ENCODE measurements at places on chromosomes 12 and 14.

DNA sequence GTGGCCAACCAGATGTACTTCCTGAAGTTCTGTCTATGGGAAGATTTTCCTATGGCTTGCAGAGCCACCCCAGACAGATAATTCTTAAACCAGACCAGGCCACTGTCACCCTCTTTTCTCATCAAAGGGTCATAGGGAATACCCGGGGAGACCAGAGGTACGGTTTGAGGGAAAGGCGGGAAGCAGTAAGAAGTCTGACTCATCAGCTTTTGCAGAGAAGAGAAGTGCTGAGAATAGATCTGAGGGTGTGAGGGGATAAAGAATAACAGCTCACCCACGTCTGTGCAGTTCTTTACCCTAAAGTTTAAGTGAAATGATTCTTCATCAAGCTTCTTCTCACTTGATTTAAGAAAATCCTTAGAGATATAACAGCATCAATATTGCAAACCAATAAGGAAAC lies 21.3 kb upstream of the POC1B start:
- no peak for DNase-seq

DNA sequence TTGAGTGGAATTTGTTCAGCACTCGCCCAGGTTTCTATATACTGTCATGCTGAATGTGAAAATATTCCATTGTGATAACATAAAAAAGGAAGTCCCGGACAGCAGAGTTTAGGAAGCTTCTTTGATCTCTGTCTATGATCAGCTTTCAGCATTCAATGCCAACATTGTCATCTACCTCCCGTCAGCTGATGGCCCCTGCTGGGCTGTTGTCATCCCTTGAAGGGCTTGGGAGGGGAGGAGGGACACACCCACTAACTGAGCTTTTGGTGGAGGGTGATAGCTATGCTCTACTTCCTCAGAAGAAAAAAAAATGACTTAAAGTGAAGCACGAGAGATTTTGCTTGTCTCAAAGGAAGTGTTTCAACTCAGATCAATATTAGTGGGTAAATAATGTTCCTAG lies 4.7 kb upstream of the KRT77 start:
- no peak for DNase-seq

DNA sequence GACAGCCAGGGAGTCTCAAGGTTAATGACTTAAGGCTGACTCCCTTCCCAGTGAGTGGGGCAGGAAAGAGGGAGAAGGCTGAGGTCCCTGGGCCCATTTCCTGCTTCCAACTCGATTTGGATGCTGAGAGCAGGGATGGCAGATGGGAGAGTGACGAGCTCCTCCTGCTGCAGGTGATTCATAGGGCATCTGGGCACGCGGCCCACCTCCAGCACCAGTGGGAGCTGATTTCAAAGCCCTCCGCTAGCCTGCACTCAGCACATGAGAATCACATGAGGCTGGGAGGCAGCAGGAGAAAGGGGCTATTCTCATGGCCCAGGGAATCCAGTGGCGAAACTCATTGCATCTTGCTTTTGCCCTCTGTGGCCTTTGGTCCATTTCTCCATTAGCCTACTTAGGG lies 90.8 kb downstream of the SSPN start:
- no peak for DNase-seq

GRCh38 chr12:47811581-47812484 lies 7.9 kb downstream of the HDAC7 start:
- DNase-seq, result no peak

DNA sequence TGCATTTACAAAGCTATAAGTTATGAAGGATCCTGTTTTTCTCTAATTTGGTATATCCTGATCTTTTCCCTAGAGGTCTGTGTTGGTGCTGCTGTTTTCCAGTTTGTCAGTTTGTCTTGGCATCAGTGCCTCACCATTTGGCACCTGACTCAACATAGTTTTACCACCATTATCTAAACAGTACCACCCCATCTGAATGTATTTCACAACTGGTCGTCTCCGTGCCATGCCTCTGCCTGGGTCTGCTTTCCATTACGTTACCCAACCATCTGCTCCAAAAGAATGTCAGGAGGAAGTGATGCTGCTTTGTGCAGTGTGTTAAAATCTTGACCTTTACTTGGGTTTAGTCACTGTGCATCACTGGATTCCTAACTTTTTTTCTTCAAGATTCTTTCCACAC lies 129.3 kb upstream of the RASSF8 start:
- DNase-seq, result peak; percentile 36

GRCh38 chr14:51302295-51303030 lies 62.4 kb downstream of the TMX1 start:
- no peak for DNase-seq

DNA sequence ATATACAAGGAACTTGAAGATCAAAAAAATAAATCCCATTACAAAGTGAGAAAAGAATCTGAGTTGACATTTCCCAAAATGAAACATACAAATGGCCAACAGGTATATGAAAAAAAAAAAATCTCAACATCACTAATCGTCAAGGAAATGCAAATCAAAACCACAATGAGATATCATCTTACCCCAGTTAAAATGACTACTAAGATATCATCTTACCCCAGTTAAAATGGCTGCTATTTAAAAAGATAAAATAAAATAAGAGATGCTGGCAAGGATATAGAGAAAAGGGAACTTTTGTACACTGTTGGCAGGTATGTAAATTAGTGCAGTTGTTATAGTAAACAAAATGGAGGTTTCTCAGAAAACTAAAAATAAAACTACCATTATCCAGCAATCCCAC lies 44.4 kb downstream of the PLEKHG7 start:
- no peak for DNase-seq

- no peak for DNase-seq
These were observed 88.9 kb downstream of the SLC2A13 start for GRCh38 chr12:40016980-40017379.

- DNase-seq, result no peak
These were observed 104.4 kb upstream of the DIO2 start for GRCh38 chr14:80315681-80316080.

DNA sequence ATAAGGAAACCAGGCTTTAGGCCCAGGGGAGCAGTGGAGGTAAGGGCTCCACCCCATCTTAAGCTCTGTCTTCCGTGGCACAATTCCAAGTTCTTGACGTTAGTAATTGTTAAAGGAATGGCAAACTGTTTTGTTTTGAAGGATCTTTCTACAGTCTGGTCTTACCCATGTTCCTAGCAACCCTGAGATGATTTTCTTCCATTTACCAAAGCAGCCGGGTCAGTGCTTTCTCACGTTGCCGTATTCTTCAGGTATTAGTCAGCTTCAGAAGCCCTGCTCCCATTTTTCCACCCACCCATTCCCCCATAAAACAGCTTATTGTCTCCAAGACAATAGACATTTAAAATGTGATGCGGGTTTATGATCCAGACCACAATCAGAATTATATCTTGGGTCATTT lies 10.3 kb downstream of the NRIP2 start:
- no peak for DNase-seq

- no peak for DNase-seq
These were observed 123.4 kb downstream of the SLC25A47 start for GRCh38 chr14:100446572-100446971.

DNA sequence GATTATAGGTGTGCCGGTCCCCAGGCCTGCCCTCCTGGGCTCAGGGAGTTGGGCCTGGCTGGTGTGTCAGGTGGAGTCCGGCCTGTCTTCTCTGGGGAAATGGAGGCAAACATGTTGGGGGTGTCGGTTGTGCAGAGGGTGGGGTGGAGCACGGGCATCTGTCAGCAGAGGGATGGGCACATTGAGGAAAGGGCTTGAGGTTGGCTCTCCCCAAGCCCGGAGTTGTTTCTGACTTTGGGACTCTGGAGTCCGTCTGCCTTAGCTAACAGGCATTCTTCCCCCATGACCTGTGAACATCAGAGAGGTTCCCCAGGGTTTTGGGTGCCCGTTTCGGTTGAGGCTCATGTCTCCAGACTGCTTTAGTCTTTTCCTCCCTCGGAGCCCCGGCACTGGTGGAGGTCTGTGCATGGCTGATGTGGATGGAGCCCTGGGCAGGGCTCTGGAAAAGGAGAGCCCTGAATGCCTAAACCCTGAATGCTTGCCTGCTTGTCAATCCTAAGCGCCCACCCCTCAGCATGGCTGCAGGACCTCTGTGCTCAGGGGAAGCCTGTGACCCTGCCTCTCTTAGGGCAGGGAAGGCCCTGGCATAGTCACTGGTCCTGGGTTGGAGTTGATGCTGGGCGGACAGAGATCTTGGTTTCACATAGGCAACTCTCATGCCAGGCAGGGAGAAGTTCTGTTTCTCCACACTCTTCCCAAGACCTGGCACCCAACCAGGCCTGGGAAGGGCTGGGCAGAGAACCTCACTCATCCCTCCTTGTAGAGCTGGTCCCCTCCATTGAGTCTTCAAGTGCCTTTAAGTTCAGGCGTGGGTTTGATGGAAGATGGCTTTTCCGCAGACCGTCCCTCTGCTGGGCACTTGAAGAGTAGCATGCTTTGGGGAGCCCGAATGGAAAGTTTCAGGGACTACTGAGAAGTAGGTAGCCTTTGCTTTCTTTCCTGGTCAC lies 12.9 kb downstream of the NYNRIN start:
- no peak for DNase-seq

DNA sequence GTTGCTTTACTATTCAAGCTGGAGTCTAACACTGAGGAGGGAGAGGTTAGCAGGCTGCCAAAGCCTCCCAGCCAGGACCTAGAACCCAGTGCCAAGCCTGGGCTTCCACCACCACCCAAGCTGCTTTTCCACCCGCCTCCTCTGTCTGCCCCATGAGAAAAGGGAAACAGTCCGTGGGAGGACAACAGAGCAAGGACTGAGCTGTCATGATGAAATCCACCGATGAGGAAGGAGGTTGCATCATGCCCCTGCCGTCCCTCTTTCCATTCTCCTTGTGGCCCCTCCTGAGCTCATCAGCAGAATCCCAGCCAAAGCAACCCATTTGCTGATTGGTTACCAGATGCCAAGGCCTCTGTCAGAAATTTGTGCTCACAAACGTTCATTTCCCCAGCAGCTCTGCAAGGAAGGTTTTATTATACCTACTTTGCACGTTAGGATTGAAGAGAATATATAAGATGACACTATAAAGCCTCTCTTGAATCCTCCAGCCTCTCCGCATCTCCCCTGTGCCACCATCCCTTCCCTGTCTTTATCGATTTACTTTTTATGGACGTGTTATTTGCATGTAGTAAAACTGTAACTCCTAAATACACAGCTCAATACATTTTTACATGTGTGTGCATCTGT lies 6.3 kb upstream of the SERPINA1 start:
- peak; percentile 41 for DNase-seq

DNA sequence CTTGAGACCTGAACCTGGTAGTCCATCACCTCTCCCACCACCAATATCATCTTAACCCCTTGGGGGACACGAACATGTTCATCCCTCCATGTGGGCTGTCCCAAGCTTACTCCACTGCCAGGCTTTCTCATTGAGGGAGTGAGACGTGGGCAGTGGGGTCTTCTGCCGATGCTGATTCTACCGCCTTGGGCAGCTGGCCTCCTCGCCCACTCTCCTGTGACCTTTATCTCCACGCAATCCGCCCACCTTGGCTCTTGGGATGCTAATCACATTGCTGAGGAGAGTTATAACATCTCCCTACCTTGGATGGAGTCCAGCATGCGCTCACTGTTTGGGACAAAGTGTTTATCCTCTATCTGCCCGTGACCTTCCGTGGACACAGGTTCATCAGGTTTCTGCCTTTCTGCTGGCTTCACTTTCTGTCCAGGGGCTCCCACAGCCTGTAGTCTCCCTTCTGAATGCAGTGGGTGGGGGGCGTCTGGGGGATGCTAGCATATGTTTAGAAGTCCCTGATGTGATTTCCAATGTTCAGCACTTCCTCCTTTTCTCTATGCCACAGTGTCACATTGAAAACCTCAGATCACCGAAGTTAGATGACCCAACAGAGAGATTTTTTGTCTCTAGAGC lies 53.2 kb upstream of the ESRRB start:
- DNase-seq, result no peak

DNA sequence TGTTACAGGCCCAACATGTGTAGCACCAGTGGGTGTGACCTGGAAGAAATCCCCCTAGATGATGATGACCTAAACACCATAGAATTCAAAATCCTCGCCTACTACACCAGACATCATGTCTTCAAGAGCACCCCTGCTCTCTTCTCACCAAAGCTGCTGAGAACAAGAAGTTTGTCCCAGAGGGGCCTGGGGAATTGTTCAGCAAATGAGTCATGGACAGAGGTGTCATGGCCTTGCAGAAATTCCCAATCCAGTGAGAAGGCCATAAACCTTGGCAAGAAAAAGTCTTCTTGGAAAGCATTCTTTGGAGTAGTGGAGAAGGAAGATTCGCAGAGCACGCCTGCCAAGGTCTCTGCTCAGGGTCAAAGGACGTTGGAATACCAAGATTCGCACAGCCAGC lies 8.6 kb downstream of the BCL2L14 start:
- no peak for DNase-seq

GRCh38 chr12:116887244-116887643 lies 6.0 kb upstream of the HRK start:
- DNase-seq, result no peak

DNA sequence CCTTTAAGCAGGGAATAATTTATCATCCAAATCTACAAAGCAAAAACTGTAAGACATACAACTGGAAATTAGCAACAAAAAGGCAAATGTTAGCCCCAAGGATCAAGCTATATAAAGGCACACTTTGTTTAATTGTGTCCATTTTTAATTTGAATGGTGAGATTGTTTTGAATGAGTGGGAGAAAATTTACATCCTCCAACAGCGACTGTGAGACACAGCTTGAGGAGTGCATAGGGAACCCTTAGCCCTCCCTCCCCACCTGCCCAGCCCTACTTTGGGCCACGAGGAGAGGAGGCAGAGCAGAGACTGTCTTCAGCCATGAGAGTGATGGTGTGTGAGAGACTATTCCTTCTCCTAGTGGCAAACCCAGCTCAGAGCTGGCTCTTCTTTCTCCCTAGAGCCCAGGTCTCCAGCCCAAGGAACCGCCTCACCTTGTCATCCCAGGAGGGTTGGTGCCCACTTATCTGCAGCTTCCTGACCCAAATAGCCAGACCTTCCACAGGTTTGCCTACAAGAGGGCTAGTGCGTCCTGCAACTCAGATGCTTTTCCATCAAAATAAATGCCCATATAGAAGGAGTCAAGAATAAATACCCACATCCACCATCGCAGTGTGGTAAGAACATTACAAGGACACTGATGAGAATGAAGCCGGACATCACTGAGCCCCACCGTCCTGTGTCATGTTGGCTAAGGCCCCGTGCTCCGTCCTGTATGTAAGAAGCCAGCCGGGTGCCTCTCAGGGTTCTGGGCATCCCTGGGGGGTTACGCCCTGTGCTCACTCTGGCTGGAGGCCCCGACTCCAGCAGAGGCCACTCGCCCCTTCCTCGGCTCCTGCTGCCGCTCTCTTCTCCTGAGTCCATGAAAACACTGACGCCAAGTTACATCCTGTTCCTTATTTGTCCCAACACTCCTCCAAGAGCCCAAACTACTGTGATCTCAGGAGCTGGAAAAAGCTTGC lies 36.4 kb upstream of the C14orf180 start:
- DNase-seq, result no peak

- DNase-seq, result no peak
These were observed 119.7 kb upstream of the DNM1L start for GRCh38 chr12:32559434-32559833.

GRCh38 chr12:82055391-82055790 lies 296.2 kb upstream of the PPFIA2 start:
- DNase-seq, result no peak

GRCh38 chr12:117867348-117867747 lies 101.4 kb downstream of the KSR2 start:
- no peak for DNase-seq

All from mucosa of gallbladder (tissue), 1 donor.